ENCODE measurements at places on chromosomes 2 and 18. TPM values are rescaled to one million over a fixed set of nuclear protein-coding genes. Genes with fewer than 3 reads are reported as not detected.

DNA sequence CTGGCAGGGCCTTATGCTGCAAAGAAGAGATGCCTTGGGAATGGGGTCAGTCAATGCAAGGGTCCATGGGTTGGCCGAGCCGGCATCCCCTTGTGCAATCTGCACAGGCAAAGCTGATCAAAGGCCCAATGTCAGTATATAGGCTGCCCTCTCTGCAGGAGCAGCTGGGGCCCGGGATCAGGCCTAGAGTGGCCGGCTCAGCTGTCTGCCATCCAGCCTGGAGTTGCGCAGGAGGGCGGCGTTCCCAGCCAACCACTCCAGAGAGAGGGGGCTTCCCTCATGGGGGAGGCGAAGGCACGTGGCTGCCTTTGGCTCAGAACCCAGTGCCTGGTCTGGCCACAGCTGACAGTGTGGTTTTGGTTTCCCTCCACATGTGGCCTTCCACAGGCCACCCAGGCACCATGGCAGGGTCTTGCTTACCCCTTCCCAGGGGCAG lies 3.9 kb downstream of the INPP5D start:
- DNase-seq: no peak

- DNase-seq: no peak
These were observed 45.0 kb upstream of the NRP2 start for GRCh38 chr2:205637320-205637602.

DNA sequence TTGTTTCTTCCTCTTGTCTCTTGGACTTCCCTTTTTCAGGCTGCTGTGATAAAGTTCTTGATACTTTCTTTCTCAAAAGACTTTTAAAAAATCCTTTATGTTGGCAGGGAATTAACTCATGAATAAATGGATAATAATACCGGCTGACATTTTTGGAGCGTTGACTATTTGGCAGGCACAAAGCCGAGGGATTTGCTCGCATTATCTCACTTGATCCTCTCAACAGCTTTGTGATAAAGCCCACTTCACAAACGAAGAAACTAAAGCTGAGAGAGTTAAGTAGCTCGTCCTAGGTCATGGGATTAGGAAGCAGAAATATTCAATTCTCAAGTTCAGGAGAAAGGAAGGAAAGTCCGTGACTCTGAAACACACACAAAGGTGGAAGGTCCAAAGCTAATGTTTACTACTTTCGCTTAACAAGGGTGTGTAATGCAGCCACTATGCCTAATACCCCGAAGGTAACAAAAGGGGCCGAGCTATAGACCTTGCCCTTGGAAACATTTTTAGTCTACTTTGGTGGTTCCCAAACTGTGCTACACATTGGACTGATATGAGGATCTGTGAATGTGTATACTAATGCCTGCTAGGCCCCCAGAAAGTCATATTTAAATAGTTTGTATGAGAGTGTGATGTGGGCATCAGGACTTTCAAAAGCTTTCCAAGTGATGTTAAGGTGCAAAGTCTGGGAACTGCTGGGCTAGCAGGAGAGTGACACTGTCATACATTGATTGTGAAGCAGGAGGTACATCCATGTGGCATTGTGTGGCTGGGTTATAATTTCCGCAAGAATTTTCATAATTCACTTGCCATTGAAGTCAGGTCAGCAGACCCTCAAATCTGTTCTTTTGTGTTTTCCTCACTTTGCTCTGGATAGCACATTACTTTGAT lies 508.4 kb downstream of the PLCL1 start:
- no peak for DNase-seq

LYG2 gene
- total RNA-seq: not detected

GRCh38 chr2:39781697-39782096 lies 2.6 kb upstream of the THUMPD2 start:
- DNase-seq: no peak

ABCG5 gene
- not detected for total RNA-seq

DNA sequence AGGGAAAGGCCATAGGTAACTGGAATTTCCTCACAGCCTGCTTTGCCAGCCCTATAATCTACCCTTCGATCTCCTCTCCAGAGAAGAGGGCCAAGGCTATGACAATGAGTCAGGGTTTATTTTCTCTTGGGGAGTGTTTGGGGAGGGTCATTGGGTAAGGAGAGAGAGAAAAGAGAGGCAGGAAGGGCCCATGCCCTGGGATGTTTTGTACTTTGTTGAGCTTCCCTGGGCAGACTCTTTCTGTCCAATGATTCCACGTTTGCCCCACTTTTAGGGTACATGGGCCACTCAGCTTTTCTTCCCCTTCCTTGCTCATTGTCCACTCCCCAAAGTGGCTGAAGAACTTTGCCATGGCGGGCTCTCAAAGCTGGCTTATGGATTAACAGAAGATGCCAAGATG lies 224.2 kb downstream of the ALK start:
- no peak for DNase-seq

DNA sequence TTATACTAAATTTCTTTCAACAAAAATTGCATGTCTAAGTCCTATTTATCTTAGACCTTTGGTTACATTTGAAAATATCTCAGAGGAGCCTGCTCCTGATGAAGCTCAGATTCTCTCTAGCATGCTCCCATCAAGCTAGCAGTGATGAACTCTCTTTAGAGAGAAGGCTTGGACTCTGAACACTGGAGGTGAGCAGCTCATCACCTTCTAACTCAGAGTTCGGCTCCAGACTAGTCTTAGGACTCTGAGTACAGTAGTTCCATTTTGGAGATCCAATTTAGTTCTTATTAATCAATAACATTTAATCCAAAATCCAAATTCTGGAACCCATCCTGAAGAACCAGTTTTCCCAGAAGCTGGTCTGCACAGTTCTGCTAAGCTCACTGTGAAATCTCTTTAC lies 107.8 kb downstream of the CACNB4 start:
- no peak for DNase-seq

ARHGAP15 gene
- 3.7 TPM for total RNA-seq

DNA sequence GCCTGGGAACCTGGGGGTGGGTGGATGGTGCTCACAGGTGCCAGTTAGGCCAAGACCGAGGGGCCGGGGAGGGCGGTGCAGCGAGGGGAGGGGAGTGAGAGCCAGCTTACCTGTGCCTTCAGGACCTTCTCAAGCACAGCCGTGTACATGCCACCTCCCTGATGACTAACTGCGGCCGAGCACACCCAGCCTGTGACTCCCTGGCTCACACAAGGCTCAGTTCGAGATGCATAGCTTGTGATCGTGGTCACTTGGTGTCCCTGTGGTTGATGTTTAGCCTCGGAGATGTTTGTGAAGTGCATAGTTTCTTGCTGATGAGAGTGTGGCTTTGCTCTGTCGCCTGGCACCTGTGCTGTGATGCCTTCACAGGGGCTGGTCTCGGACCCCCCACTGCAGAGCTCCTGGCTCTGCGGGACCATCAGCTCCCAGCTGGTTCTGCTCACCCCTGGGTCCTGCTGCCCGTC lies 84.5 kb upstream of the ODC1 start:
- no peak for DNase-seq

GRCh38 chr2:120874888-120875275 lies 139.2 kb downstream of the GLI2 start:
- DNase-seq: no peak

SERPINB2 gene
- 0.29 TPM for total RNA-seq

DNA sequence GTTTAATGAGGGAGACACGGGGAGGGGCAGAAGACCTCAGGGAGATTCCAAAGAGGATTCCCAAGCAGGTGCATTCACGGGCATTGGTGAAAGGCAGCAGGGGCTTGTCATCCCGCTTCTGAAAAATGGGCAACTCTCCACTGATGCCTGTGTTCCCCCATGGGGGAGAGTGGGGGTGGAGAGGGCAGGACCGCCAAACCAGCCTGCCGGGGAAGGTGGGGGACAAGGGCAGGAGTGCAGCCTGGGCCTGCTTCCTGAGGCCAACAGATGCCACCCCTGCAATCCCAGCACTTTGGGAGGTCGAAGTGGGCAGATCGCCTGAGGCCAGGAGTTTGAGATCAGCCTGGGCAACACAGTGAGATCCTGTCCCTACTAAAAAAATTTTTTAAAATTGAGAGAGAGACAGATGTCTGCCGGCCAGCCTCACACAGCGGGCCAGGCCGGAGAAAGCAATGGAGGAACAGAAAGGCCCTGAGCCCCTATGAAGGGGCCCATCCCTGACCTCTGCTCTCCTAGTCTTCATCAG lies 44.8 kb upstream of the UBE2F start:
- DNase-seq: no peak

SULT1C4 gene
- 0.59 TPM for total RNA-seq

GAL3ST2 gene
- 70.2 TPM for total RNA-seq

GRCh38 chr2:43631618-43632317 lies 5.3 kb upstream of the PLEKHH2 start:
- DNase-seq: no peak

- no peak for DNase-seq
These were observed 48.8 kb downstream of the RND3 start for GRCh38 chr2:150438654-150439053.

GRCh38 chr2:20504174-20504573 lies 57.3 kb downstream of the RHOB start:
- DNase-seq: no peak
